GM12878 (cell line): ENCODE measurements at places on chromosomes 5 and 9.

DNA sequence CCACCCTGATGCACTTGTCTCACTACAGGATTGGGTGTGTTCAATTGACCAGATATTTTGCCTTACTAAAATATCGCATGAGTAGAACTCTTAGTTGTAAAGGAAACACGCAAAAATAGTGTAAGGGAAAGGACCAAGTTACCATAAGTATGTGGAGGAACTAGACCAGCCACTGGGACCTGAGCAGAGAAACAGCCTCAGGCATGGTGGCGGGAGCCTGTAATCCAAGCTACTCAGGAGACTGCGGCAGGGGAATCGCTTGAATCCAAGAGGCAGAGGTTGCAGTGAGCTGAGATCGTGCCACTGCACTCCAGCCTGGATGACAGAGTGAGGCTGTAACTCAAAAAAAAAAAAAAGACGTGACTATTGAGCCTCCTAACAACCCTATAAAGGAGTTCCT lies 117.9 kb upstream of the SPATA31C2 start:
- no peak for DNase-seq

GRCh38 chr5:1125030-1125357 lies 13.1 kb upstream of the SLC12A7 start:
- DNase-seq = no peak

DNA sequence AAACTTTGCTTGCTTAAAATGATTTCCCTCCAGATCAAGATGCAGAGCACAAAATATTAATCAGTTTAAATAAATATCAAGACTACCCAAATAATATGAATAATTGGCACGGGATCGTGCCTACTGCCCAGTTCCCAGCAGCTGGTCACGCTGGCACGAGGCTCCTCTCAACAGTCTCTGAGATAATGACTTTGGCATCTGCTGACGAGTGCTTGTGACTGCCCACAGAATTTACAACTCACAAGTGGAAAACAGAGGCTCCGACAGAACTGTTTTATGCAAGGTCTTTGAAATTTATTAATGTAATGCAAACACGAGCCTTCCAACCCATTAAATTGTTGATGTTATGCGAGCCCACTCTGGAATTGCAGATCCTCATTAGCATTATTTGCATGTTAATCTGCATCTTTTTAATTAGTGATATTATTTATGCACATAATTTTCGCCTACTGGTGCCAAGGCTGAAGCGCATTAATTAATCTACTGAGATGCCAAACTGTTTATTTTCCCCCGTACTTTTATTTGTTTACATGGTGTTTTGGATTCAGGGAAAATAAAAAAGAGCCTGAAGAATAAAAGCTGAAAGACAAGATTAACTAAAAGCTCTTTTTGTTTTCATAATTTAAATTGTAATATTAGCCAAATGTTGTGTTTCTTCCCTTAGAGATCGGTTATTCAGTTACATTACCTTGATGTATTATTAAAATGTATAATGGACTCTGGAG lies 369.3 kb upstream of the IRX1 start:
- no peak for DNase-seq

DNA sequence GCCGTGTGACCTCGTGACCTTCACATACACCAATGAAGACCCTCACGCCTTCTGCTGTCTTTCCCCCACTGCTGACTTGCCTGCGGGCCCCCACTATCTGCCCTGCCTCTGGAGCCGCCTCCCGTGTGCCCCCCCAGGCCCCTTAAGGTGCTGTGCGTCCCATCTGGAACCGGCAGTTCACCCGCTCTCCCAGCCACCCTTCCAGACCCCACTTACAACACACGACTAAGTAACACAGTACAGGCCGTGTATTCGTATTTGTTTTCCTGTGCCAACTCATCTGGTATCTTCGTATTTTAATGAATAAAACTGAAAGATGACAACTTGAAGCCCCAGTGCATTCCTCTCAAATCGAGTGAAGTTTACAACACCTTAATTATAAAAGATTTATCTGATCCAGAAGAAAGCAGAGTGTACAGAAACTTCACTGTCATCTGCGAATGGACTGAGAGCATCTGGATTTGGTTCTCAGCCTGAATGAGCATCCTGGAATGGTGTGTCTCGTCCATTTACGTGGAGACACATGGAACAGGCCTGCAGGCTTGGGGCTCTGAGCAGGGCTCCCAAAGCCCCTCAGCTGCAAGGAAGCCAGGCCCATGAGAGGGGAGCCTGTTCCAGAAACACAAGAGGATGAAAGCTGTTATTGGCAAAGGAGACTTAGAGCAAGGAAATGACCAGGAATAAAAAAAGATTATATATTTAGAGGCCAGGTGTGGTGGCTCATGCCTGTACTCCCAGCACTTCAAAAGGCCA lies 21.9 kb upstream of the TERT start:
- no peak for DNase-seq

DNA sequence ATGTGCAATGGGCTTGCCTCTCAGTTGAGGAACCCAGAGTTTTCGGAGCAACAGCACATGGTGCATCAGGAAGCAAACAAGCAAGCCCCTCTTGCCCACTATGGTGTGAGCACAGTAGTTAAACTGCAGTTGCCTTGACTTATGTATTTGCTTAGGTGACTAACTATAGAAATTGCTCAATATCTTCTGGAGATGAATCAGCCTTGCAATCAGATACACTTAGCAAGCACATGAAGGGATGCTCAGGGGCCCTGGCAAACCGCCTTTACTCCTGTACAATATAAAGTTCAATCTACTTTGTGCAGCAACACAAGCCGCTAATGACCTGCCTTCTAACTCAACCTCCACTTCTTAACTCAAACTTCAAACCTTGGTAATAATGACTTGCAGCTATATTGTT lies 581.7 kb upstream of the RIOK2 start:
- no peak for DNase-seq

DNA sequence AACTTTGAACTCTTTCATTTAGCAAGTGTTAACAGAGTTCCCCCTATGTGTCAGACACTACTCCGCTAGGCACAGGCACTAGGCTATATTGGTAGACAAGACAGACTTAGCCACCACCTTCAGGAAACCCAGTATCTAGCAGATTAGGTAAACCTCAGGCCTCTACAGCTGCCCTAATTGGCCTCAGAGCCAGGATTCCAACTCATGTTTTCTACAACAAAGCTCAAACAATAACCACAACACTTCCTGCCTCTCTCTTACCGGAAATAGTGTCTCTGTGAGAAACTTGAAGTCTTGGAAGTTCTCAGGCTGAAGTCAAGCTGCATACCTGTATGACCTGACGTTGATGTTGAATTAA lies 116.6 kb upstream of the SLC44A1 start:
- peak; percentile 72 for DNase-seq

DNA sequence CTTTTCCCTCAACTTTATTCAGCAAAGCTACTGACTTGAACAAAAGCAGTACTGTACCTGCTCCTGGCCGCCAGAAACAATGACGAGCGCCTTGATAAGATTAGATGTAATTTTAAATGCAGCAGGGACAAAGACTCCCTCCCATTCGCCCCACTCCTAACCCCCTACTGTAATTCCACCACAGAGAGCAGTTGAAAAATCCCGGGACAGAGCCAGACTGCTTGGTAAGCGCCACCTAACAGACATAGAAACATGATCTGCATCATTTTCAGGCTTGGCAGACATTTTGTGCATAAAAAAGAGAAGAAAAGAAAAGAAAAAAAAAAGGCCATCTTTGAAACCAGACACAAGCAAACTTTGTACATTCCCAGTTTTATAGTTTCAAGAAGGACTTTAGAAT lies 81.9 kb downstream of the ISL1 start:
- DNase-seq = no peak

GRCh38 chr9:91541734-91542133 lies 118.1 kb upstream of the NFIL3 start:
- no peak for DNase-seq

DNA sequence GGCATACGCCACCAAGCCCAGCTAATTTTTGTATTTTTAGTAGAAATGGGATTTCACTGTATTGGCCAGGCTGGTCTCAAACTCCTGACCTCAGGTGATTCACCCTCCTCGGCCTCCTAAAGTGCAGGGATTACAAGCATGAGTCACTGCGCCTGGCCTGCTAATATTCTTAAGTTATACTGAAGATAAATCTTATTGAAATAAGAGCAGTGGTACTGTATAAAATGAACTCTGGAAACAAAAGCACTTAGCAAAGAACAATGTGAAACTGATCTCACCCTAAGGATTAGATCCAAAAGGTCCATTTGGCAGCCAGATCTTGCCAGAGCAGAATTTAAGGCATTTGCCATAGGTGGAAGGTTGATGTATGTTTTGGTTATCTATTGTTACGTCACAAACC lies 27.1 kb downstream of the CYSTM1 start:
- no peak for DNase-seq

GRCh38 chr9:33884856-33885701 lies 68.1 kb downstream of the UBE2R2 start:
- no peak for DNase-seq

DNA sequence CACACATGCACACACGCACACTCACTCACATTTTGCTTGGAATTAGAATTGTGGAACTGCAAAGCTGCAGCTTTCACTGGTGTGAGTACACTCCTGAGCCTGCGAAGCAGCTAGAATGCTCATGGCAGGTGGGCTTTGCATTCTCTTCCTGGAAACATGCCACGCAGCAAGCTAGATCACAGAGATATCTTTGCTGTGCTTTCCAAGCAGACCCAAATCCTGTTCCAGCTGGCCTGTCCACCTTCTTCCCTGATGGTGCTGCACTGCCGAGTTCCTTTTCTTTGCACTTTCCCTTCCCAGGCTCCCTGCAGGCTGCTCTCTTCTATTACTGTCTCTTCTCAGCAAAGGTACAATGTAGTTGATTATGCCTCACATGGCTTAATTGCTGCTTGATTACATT lies 92.7 kb upstream of the CKMT2 start:
- DNase-seq = no peak

DNA sequence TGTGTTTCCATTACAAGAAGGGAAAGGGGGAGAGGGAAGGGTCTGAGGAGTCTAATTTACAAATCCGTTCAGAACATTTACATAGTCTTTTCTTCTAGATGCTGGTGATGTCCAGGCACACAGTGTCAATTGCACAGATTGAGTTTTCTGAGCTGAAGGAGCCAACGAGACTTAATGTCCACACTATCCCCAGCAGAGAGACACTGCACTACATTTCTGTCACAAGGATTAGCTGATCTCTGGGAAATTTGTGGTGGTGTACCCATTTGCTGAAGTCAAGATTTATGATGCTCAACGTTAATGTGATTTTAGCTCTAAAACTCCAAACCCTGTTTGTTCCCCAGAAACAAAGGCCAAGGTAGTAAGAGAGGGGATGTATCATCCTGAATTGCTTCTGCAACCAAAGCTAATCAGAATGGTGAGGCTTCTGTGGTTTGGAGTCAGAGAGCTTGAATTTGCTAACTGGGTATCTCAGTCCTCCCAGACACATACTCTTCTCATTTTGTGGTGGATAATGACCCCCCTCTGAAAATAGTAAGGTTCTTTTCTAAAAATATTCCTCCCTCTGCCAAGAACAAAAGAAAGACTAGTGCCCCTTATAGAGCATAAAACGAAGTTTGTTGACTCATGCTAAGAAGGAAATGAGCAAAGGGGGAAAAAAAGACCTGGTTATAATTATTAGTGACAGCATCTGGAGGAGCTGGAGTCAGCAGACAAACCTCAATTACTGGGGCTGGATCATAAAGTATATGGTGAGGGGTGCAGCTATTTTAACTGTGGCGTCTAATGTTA lies 416.9 kb downstream of the PSAT1 start:
- DNase-seq = no peak

GRCh38 chr5:37799865-37800421 lies 39.9 kb downstream of the GDNF start:
- no peak for DNase-seq

- no peak for DNase-seq
These were observed 41.8 kb upstream of the ROR2 start for GRCh38 chr9:91991721-91992341.

GRCh38 chr9:70092190-70092589 lies 48.5 kb downstream of the MAMDC2 start:
- no peak for DNase-seq

DNA sequence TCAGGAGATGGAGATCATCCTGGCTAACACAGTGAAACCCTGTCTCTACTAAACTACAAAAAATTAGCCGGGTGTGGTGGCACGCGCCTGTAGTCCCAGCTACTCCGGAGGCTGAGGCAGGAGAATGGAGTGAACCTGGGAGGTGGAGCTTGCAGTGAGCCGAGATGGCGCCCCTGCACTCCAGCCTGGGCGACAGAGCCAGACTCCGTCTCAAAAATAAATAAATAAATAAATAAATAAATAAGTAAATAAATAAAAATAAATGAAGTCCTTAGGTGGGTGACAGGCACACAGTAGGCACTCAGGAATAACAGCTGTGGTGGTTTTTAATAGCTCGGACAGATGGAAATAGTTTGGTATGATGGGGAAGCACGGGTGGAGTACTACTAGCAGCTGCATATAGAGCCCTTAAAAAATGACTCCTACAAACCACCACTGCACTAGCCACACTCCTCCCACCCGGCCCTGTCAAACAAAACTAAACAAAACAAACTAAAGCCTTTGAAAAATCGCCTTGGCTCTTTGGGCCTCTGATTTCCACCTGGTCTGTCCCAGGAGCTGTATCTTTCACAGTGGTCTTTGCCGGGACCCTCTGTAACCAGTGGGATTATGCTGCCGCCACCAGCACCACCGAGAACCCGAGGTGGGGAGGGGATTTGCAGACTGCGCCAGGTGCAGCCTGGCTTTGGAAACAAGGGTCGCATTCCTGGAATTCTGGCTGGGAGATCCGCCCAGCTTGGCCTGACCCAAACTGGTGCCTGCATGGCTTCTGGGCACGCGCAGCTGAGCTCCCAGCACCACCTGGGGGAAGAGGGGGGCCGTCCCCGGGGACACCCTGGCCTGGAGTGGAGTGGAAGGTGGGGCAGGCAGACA lies 5.1 kb upstream of the WDR5 start:
- no peak for DNase-seq

DNA sequence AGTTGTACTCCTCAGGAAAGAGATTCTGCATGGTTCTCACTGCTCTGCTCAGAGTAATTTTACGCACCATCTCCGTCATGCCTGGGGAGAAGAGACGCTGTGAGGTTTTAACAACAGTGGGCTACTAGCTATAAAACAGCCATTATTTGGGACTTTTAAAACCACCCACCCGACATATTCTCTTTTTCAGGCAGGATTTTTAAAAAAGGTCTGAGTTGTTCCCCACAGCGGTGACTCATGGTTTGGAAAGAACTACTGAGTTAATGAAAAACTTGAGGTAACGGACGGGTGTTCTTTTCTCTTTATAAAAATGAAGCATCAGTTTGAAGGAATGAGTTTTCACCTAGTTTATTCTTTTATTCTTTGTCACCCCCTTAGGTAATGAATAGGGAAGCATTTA lies 61.3 kb downstream of the TTLL11 start:
- no peak for DNase-seq

DNA sequence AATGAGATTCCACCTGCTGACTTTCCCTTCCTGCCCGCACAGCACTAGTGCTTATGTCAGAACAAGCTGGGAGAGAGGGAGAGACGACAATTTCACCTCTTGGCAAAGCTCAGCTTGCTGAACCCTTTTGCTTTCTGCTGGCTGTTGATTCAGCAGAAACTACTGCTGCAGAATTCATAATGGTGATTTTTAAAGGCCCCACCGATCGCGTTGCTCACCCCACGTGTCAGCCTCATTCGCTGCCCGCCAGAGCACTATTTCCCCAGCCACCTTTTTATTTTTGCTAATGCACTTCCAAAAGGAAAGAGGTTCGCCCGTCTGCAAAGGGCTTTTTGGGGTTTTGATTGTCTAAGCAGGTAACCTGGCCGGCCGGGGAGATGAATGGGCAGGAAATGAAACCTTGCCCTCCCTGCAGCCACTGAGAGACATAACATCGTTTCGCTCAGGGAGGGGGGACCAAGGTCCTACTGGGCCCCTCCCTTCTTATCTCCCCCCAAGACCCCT lies 1.3 kb downstream of the PPP2R2B start:
- no peak for DNase-seq

GRCh38 chr5:112217843-112218579 lies 201.1 kb downstream of the EPB41L4A start:
- no peak for DNase-seq
